Cortex of kidney (tissue), 1 donor: ENCODE measurements at places on chromosomes 6 and 20.

DNA sequence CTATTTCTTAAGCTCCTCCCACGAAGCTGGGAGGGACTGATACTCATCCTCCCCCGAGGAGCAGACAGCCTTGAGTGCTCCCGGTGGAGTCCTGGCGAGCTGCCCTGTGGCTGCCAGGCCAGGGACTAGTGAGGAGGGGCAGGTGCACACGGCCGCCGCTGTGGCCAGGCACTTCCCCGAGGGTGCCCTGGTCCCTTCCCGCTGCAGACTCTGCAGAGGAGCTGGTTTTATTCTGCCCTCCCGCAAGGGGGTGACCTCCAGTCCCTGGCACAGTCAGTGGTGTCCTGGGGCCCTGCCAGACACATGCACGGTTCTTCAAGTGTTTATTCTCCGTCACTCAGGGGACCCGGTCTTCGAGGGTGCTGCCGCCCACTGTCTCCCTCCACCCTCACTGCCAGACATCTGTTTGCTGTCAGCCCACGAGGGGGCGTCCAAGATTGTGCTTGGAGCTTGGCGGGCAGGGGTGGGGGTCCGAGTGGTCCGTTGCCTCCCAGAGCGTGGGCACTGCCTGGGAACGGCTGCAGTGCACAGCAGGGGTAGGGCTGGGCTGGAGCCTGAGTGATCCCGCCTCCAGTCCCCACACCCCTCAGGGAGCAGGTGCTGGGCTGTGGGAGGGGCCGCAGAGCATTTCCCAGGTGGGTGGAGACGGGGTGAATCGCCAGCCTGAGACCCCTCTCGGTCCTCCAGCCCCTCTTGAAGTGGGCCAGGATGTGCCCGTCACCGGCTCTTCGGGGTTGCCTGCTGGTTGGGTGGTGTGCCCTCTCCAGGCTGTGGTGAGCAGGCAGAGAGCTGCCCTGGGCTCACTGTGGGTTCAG, 3.1 kb upstream of the CABLES2 start:
- DNase-seq = no peak

GRCh38 chr20:39954621-39955020, 734.4 kb downstream of the MAFB start:
- no peak for DNase-seq

DNA sequence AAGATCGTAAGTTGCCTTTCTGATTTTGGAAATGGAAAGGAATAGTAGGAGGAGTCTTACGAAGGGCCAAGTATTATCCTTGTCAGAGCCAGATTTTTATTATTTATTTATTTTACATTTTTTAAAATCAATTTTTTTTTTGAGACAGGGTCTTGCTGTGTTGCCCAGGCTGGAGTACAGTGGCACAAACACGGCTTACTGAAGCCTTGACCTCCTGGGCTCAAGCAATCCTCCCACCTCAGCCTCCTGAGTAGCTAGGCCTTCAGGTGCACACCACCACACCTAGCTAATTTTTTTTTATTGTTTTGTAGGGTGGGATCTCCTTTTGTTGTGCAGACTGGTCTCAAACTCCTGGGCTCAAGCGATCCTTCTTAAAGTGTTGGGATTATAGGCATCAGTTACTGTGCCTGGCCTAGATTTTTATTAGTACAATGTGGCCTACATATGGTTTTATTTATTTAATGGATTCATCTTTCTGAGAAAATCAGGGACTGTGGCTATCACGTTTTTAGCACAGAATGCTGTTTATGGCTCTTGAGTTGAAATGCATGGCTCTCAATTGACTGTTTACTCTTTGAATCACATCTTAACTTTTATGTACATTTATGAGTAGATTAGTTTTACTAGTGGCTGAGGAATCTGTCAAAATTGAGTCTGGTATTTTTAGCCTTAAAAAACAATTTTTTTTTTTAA, 16.7 kb downstream of the CDC5L start:
- DNase-seq = no peak

DNA sequence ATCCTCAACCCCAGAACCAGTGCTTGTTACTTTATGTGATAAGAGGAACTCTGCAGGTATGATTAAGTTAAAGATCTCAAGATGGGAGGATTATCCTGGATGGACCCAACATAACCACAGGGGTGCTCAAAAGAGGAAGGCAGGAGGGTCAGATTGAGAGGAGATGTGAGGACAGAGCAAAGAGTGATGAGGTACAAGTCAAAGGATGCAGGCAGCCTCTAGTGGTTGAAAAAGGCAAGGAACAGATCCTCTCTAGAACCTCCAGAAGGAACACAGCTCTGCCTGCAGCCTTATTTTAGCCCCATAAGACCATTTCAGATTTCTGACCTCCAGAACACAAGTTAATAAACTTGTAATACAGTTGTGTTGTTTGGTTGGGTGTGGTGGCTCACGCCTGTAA, 41.2 kb downstream of the PDSS2 start:
- no peak for DNase-seq
